Mesenchymal stem cell (in vitro differentiated cells and primary cell): ENCODE measurements at places on chromosomes 6 and 20.

GRCh38 chr6:88262332-88262731 lies 96.2 kb upstream of the CNR1 start:
- no peaks in the 10 kb centered on the region for H3K4me1 ChIP-seq
- H3K27ac ChIP-seq: no peak overlapping the region
- no peak for DNase-seq
- H3K4me3 ChIP-seq: no peak overlapping the region

DNA sequence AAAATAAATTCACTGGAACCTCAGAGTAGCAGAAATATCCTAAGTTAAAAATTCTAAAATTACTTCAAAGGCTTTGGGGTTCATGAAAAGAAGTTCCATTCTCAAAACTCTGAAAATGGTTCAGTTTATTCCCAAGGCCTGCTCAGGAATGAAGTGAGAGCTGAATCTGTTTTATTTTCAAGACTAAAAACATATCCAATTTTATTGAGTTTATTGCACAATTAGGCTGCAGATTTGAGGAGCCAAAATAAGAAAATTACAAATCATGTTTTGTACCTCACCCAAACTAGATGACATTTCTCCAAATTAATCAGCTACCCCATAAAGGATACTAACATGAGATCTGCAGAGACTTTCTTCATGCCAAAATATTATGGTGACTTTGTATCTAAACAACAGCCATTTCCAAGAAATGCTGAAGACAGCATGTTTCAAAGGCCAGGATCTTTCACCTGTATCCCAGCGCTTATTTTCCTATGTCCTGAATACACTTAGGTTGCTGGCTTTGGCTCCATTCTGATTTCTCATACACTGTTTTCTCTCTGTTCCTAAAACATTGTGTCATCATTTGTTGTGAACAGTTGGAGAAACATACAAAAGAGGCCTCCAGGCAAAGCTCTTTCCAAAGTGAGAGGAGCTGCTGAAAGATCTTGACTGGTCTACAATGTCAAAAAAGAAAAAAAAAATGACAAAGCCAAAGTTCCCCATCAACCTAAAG lies 85.7 kb upstream of the F13A1 start:
- H3K4me1 ChIP-seq: no peaks in the 10 kb centered on the region
- no peak overlapping the region for H3K4me3 ChIP-seq
- H3K27me3 ChIP-seq: no peaks in the 10 kb centered on the region
- no peaks in the 10 kb centered on the region for H3K36me3 ChIP-seq
- no peak overlapping the region for H3K27ac ChIP-seq

- no peak for DNase-seq
- H3K27me3 ChIP-seq: no peaks in the 10 kb centered on the region
- H3K36me3 ChIP-seq: no peaks in the 10 kb centered on the region
- no peaks in the 10 kb centered on the region for H3K4me1 ChIP-seq
- no peak overlapping the region for H3K27ac ChIP-seq
Measured at GRCh38 chr6:141313986-141314385, 818.7 kb upstream of the GJE1 start.

DNA sequence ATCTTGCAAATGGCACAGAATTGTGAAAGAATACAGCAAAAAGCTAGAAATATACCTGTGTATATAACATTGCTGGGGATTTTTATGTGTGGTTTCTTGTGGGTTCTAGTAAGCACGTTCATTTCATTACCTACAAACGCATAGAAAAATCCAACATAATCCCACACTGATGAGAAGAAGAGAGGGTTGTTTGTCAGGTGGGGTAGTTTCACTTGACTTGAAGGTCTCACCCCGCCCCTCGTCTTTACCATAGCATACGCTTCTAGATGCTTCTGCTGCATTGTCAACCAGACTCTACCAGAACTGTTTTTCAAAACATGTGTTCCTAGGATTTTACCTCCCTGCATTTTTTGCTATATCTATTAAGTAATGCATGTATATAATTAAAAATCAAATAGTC lies 284.1 kb upstream of the TAB2 start:
- peaks cover 21% of the 10 kb centered on the region for H3K4me1 ChIP-seq
- H3K4me3 ChIP-seq: no peak overlapping the region
- no peak for DNase-seq
- H3K27me3 ChIP-seq: no peaks in the 10 kb centered on the region
- H3K27ac ChIP-seq: peak overlapping the region; percentile 79

DNA sequence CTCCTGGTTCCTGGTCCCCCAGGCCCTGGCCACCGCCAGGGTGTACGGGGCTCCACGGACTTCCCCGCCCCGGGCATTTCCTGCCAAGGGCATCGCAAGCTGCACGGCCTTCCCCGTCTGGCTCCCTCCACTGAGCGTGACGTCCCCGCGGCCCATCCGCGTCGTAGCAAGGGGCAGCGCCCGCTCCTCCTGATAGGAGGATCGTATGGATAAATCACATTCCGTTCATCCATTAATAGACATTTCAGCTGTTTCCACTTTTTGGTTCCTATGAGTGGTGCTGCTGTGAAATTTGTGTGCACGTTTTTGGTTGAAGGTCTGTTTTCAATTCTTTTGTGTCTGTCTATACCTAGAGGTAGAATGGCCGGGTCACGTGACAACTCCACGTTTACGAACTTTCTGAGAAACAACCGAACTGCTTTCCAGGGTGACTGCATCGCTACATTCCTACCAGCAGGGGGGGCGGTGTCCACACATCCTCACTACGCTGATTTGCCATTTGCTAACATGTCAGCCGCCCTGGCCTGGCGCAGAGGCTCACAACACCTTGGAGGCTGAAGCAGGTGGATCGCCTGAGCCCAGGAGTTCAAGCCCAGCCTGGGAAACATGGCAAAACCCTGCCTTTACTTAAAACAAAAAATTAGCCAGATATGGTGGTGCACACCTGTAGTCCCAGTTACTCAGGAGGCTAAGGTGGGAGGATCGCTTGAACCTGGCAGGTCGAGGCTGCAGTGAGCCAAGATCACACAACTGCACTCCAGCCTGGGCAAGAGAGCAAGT lies 37.7 kb downstream of the KCNQ2 start:
- H3K36me3 ChIP-seq: no peaks in the 10 kb centered on the region
- peak; percentile 9 for DNase-seq
- peak overlapping the region; percentile 41 for H3K4me3 ChIP-seq
- H3K27me3 ChIP-seq: no peaks in the 10 kb centered on the region
- H3K4me1 ChIP-seq: no peaks in the 10 kb centered on the region

DNA sequence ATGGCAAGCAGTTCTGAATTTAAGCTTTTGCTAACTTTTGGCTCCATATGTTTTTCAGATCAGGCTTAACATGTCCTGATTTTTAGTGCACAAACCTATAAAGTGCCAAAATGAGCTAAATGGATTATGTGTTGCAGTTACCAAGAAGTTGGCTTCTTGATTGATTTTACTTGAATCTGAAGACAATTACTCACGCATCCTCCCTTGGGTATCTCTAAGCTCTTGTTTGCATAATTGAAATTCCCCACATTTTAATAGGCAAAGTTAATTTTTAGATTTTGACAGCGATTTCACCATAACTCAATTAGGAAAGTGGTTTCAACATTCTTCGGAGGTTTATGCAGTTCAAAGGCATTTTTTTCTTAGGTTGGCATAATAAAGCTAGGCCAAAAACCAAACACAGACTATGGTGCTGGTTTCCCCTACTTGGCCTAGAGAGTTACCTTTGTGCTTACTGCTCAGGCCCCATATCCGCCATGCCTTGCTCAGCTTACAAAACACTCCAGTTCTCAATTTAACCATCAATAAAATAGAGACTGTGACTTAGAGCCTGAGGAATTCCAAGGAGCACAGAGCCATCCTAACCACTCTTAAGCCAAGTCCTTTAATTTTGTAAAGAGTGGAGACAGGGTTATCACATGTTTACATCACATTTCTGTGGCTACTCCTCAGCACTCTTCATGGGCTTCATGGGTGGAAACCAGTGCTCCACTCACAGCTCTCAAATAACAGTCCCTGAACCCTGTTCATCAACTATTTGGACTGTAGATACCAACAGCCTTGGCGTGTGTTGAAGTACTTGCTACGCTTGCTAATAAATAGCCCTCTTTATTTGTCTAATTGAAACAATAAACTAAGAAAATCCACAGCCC lies 32.1 kb downstream of the LAMA4 start:
- H3K4me1 ChIP-seq: peaks cover 3% of the 10 kb centered on the region
- no peak overlapping the region for H3K27ac ChIP-seq
- peaks cover 15% of the 10 kb centered on the region for H3K36me3 ChIP-seq
- DNase-seq: peak; percentile 78
- H3K4me3 ChIP-seq: no peak overlapping the region

- peaks cover 93% of the 10 kb centered on the region for H3K36me3 ChIP-seq
- no peaks in the 10 kb centered on the region for H3K4me1 ChIP-seq
- no peak overlapping the region for H3K4me3 ChIP-seq
- no peaks in the 10 kb centered on the region for H3K27me3 ChIP-seq
Measured at GRCh38 chr6:7401075-7401474, 11.5 kb downstream of the RIOK1 start.

DNA sequence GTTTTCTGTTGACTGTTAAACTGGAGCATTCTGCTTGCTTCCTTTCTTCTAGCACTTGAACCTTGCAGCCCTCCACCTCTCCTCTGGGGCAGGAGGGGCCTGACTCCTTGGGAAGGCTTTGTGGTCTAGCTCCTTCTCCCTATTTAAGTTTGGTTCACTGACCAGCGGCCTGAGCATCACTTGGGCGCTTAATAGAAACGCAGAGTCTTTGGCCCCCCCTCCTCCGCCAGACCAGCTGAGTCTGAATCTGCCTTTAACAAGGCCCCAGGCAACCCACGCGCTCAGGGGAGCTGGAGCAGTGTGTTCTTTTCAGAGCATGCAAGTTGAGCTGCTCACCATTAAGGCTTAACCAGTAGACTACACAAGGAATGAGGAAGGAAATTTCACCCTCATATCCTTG lies 225.7 kb downstream of the NRN1 start:
- no peak overlapping the region for H3K27ac ChIP-seq
- no peaks in the 10 kb centered on the region for H3K27me3 ChIP-seq
- DNase-seq: no peak
- no peak overlapping the region for H3K4me3 ChIP-seq

GRCh38 chr6:75204959-75205775 lies 686 bp downstream of the COL12A1 start:
- H3K36me3 ChIP-seq: no peaks in the 10 kb centered on the region
- H3K27me3 ChIP-seq: no peaks in the 10 kb centered on the region
- peak; percentile 80 for DNase-seq
- H3K4me3 ChIP-seq: peak overlapping the region; percentile 89

DNA sequence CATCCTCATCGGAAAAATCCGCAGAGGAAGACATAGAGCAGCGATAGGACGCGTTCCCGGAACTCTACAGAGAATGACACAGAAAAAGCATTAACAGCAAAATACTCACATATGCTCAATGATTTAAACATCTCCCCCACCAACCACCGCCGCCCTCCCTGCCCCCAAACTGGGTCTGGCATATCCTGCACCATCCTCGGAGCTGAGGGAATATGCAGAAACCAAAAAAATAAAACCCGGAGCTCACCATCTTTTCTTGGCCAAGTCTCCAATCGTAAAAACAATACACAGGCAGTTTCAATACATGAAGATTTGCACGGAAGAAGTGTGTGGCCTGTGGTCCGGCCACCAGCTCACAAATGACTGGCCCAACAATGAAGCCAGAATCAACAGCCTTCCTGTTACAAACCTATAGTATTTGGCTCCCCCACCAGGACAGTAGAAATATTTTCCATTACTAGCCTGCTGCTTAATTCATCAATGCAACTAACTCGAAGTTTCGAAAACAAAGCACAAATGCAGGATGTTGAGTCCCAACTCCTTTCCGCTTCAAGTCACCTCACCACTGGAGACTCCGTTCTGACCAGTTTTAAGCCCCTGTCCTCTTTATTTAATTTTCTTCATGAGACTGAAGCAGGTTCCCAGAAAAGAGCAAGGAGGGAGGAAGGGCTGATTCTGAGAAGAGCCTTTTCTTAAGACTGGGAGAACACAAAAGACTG lies 103.2 kb upstream of the BEND6 start:
- no peaks in the 10 kb centered on the region for H3K27me3 ChIP-seq
- peaks cover 4% of the 10 kb centered on the region for H3K36me3 ChIP-seq
- peak overlapping the region; percentile 66 for H3K27ac ChIP-seq
- peaks cover 8% of the 10 kb centered on the region for H3K4me1 ChIP-seq
- DNase-seq: peak; percentile 94

GRCh38 chr6:20840675-20841074 lies 306.4 kb downstream of the CDKAL1 start:
- no peak overlapping the region for H3K4me3 ChIP-seq
- no peak overlapping the region for H3K27ac ChIP-seq
- no peaks in the 10 kb centered on the region for H3K27me3 ChIP-seq
- H3K4me1 ChIP-seq: no peaks in the 10 kb centered on the region
- DNase-seq: peak; percentile 29

DNA sequence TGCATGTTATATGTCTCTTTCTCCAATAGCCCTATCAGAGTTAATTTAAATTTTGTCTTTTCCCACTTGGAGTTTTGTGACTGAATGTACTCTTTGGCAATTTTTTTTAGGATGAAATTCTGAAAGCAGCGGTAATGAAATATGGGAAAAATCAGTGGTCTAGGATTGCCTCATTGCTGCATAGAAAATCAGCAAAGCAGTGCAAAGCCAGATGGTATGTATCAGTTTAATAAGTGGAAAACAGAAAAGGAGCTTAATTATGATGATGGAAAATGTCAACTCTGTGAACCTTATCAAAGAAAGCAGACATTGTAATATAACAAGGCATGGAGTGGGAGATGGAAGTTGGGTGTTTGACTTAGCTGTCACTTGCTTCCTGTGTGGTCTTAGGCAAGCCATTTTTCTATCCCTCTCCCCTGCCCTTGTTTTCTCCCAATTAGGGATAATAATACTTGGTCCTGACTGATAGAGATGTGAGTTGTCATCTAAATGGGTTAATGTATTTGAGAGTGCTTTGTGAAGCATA lies 2.7 kb downstream of the CDC5L start:
- no peak for DNase-seq
- H3K27me3 ChIP-seq: no peaks in the 10 kb centered on the region
- peaks cover 7% of the 10 kb centered on the region for H3K4me1 ChIP-seq
- H3K36me3 ChIP-seq: peaks cover 45% of the 10 kb centered on the region

DNA sequence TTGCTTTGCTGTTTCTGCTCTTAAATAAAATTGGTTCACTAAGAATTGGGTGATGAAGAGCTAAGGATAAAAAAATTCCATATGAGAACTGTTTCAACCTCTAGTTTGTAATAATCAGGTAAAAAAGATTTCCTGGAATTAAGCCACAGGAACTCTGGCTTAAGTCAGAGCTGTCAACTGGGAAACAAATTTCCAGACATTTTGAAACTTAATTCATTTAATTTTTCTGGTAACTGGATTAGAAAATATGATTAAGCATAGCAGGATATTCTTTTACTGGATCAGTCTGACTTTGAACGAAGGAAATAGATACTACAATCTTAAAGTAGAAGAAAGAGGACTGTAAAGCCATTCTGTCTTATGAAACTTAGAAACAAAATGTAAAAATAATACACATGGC lies 1.3 kb upstream of the VIP start:
- DNase-seq: no peak
- peaks cover 1% of the 10 kb centered on the region for H3K4me1 ChIP-seq
- H3K27ac ChIP-seq: no peak overlapping the region
- H3K27me3 ChIP-seq: peaks cover 4% of the 10 kb centered on the region
- no peak overlapping the region for H3K4me3 ChIP-seq
